Dermis blood vessel endothelial cell (primary cell): ENCODE measurements at places on chromosomes 5 and 9.

GRCh38 chr5:55991768-55992486 lies 2.8 kb downstream of the IL6ST start:
- DNase-seq = peak; percentile 38

- no peak for DNase-seq
Observed at GRCh38 chr5:140176031-140176387, 1.0 kb downstream of the CYSTM1 start.

- no peak for DNase-seq
Observed at GRCh38 chr9:122367065-122367464, 3.8 kb upstream of the PTGS1 start.

DNA sequence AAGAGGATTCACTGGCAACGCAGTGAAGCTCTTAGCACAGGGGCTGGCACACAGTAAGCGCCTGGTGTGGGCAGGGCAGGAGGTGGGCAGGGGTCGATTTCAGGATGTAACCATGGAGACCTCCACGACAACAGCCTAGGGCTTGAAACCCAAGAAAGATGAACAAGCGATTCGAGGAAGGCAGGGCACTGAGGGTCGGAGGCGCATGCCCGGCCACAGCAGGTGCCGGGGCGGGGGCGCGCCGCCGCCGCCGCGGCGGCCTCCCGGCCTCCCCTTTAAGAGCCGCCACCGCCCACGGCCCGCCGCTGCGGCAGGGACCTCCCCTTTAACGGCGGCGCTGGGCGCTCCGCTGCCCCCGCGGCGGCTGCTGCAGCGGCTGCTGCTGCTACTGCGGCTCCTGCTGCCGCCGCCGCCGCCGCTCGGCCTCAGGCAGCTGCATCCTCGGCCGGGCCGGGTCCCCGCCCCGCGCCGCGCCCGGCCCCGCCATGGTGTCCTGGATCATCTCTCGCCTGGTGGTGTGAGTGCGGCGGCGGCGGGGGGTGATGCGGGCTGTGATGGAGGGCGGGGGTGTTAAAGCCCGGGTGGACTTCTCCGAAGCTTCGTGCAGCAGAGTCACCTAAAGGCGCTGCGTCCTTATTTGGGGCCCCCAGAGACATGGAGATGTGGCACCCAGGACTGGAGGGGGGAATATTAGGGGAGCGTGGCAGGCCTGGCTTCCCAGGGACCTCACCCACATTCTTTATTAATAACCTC lies at the start of gene REEP2:
Gene REEP2 (plus strand): TSS at position 334 of the 753 bp plus-strand sequence. CDS start 152 bp downstream, at position 486.
- DNase-seq = peak; percentile 64

GRCh38 chr5:141245250-141245717 lies at the start of gene PCDHB15:
PCDHB15 (plus strand) TSS chr5:141245395; CDS start chr5:141245579, 184 bp downstream.
- peak; percentile 29 for DNase-seq

GRCh38 chr5:173435447-173435846 lies 107.2 kb upstream of the STC2 start:
- DNase-seq = no peak

GRCh38 chr5:17891881-17892280 lies 257.6 kb downstream of the TAF11L14 start:
- no peak for DNase-seq

DNA sequence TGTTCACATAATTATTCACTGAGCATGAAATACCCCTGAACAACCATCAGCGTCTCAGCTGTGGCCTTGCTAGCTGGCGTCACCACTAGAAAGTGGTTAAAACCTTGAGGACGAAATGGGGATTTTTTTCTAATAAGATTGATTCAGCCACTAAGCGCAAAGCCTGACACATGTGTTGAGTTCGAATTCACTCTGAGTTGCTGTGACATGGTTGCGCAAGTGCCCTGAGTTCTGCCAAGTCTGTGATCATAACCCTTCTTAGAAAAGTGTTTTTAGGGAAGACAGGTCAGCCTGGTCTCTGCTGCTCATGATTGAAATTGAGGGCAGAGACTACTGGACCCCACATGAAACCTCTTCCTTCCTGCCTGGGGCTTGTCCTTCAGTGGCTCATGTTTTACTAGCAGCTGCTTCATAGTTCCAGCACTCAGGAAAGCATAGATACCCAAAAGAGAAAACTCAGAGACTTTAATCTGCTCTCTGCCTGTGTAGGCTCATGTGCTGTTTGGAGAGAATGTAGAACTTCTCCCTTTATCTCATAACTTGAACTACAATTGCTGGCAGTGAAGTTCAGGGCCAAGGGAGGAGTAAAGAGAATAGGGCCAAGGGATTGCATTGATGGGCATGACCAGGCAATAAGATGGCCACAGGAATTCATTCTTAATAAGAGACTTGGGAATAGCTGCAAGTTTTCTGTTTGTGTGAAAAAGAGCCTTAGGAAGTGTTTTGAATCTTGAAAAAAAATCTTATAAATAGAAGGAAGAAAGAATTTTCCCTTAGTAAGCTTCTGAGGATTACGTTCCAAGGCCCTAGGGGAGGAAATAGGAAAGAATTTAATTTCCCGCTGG lies 66.8 kb upstream of the CXCL14 start:
- DNase-seq = no peak

DNA sequence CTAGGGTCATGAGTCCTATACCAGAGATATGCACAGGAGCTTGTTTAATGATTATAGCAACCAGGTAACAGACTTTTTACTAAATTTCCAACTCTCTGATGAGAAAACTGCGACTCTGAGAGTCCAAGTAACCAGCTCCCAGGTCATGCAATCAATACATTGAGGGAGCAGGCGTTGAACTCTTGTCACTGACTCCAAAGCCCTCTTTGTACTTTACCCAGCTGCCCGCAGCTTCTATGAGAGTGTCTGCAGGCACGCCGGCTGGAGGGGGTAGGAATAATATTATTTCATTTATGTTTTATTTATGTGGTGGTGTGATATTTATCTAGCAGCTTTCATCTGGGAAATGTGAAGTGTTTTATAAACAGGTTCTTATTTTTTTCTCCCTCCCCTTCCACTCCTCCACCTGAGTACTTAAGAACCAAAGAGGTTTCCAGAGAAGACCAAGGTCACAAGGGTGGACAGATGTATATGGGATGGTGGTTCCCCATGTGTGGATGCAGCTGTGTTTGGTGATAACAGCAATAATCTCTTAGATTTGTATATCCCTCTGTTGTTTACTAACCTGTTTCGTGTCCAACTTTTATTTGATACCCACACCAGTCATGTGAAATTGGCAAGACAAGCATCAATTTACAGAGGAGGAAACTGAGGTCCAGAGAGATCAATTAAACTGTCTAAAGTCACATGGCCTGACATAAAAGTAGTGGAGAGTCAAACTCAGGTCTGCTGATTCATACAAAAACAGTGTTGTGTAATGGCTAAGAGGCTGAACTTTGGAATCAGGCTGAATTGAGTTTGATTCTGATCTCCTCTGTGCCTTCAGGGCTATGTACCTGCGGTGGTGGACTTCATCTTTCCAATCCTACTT lies 140.2 kb upstream of the TRIM32 start:
- no peak for DNase-seq

DNA sequence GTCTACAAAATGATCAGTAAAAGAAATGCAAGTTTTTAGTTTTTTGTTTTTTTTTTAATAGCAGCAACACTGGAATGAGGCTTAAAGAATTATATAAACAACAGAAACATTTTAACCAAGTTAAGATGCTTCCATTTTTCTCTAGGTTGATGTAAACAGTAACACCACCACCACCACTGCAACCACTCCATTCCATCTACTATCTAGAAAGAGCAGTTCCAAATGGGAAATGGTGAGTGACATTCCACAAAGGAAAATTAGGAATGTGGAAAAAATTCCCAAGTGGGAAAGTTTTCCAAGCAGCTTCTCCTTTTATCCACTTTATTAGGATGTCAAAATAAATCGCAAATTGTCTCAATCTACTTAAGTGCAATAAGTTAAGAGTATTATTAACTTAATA lies 32.6 kb downstream of the SLC38A9 start:
- DNase-seq = no peak

DNA sequence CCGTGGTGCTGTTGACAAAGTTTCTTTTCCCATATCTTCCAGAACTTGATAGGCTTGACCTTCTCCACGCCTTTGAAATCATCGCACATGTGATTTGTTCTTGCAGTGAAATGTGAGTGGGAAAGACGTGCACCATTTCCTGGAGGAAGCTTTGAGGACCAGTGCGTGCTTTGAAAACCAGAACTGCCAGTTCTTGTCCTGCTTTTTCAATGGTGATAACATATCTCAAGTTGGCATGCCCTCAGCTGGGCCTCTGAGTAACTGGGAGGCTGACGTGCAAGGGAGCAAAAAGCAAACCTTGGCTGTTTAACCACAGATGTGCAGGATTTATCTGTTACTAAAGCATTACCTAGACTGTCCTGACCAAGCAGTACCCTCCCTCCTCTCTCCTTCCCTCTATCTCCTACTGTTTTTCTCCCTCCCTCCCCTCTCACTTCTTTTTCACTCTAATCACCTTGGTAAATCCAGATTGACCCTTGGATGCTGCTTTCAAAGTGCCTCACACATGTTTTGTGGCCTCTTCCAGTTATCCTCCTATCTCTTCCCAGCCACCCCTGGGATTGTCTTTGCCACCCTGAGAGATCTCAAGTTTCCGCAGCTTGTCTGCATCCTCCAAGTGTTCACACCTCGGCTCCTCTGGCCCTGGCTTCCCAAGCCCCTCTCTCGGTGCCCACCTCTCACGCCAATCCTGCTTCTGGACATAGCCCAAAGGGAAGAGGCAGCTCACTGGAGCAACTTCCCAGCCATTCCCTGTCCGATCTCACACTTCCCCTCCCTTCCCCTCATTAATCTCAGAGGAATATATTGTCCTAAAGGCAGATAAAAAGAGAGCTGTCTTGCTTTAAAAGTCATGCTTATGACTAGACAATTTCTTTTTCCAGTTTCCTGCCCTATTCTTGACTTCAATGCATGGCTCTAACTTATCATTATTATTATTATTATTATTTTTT lies 198.3 kb downstream of the ERCC6L2 start:
- DNase-seq = no peak

DNA sequence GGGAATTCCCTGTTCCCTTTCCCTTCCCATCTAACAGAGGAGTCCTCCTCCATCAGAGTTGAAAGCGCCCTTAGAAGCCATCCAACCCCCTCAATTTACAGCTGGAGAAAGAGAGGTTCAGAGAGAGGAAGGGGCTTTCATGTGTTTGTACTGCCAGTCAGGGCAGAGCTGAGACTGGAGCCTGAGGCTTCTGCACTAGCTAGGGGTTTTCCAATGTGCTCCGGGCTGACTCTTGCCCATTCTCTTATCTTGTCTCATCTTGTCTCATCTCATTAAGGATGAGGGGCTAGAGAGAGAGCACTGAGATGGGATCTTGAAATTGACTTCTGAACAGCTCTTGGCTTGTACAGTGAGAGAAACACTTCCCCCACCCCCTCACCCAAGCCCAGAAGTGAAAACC lies 67.4 kb upstream of the SHB start:
- no peak for DNase-seq

DNA sequence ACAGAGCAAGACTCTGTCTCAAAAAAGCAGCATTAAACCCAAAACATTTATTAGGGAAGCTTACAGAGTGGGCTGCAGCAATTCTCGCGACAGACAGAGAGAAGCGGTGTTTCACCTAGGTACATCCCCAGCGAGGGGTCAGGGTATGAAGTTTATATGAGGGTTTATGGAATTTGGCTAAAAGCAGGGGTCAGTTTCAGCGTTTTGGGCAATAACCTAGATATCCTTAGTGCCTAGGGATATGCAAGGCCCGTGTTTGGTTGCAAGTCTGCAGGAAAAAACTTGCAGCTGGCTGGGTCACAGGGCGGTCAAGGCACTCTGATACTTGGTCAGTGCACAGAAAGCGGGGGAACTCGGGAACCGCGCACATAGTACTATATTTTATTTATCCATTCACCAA lies 649 bp upstream of the GLE1 start:
- DNase-seq = peak; percentile 46

DNA sequence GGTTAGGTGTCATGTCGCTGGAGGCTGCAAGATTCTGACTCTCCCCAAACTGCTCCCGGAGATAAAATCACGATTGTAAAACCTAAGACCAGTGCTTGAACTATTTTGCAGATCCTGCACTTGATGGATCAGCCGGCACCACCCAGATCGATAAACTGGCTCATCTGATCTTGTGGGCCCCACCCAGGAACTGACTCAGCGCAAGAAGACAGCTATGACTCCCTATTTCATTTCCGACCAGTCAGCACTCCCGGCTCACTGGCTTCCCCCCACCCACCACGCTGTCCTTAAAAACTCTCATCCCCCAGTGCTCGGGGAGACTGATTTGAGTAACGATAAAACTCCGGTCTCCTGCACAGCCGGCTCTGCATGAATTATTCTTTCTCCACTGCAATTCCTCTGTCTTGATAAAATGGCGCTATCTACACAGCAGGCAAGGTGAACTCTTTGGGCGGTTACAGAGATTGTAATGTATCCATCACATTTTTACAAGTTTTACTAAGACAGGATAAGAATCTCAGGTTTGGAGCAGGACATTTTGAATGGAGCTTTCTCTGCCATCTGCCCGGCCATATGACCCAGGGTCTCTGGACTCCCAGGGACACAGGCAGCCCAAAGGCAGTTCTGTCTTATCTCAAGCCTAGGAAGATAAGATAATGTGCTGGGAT lies 10.6 kb upstream of the PPP1R26 start:
- no peak for DNase-seq

- DNase-seq = no peak
Observed at GRCh38 chr5:126810596-126811380, 33.9 kb downstream of the LMNB1 start.

DNA sequence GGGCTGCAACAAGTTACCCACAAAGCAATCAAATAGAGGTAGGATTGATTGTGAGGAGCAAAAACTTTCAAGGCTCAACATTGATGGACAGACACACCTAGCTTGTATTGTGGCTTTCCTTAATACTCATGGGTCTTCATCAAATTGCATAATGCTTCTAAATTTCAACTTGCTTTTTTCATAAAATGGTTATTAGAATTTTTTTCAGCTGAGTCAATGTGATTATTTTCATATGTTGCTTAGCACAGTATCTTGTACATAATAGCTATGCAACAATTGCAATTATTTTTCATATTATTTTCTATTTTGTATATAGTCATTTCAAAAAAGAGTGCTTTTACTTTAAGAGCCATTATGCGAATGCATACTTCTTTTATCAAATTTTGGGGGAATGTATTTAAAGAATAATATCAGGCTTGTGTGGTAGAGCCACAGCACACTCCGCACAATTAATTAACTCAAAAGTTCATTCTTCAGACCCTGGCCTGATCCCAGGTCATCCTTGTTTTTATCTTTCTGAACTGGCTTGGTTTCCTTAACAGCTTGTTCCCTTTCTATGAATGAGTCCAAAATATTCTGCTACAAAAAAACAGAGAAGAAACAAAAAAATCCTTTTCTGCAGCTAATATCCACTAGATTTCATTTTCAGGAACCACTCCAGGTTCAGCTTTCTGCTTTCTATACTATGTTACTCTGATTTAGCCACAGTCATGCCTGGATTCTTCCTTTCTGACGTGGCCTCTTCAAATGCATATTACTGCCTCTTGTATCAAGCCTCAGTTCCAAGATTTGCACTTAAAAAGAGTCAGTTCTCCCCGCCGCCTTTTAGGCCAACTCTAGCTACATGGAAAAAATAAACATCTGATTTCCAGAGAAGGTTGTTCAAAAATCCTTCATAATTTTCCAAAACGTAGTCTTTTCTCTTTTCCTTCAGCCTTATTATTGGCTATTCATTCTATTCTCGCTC lies 45.3 kb upstream of the CDH9 start:
- no peak for DNase-seq
